ENCODE measurements at places on chromosomes 4 and X. TPM values are rescaled to one million over a fixed set of nuclear protein-coding genes. Genes with fewer than 3 reads are reported as not detected.

Gene NCAPG
- 48.8 TPM for total RNA-seq

GRCh38 chr4:105025263-105026017 lies 121.2 kb upstream of the TET2 start:
- H3K4me1 ChIP-seq, result no peaks in the 10 kb centered on the region
- H3K4me3 ChIP-seq, result no peak overlapping the region
- peak; percentile 40 for DNase-seq
- no peaks in the 10 kb centered on the region for H3K36me3 ChIP-seq
- no peak overlapping the region for H3K27ac ChIP-seq

DNA sequence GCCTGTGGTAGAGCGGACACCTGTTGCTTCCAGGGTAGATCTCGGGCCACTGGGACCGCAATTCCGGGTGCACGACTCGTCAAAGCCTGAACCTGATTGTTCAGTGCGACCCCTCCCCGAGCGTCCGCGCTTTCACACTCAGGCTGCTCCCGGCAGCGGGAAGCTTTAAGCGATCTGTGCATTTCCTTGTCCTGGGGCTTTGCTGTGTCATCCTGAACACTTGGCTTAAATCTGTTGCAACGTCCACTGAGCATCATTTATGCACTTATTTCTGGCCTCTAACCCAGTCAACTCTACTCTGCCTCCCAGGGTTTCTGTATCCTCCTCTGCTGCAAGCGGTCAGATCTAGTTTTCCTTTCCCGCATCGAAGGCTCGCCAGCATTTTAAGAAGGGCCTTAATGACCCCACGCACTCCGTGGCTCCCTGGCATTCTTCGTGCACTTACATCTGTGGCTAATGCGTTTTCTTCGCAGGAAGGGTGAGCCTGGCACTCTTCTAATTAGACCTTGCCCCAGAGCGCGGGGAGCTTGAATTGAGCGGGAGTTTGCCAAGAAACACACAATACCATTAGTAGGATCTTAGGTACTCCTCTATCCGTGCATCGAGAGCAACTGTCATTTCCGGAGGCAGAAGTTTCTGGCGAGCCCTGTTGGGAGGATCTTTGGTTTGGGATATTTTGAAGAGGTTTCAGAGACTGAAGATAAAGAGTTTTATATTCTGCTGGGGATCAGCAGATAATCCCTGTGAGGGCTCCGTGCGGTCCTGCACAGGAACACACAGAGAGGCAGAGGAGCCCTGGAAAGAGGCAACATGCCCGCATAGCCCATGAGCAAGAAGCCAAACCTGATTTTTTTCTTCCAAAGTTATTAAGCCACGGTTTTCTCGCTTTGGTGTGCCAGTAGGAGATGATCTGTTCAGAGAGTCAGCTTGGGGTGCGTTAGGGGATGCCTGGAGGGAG lies 654 bp upstream of the DDIT4L start:
- H3K4me3 ChIP-seq, result peak overlapping the region; percentile 87
- peak; percentile 36 for DNase-seq
- H3K27ac ChIP-seq, result no peak overlapping the region
- peaks cover 4% of the 10 kb centered on the region for H3K27me3 ChIP-seq
- H3K36me3 ChIP-seq, result no peaks in the 10 kb centered on the region

Gene KCTD8
- total RNA-seq, result 1.1 TPM

Gene RAB40A
- total RNA-seq, result not detected

- DNase-seq, result no peak
- H3K27ac ChIP-seq, result no peak overlapping the region
- H3K4me1 ChIP-seq, result no peaks in the 10 kb centered on the region
These were observed 772.9 kb upstream of the SLIT2 start for GRCh38 chr4:19478791-19479190.

- peak overlapping the region; percentile 68 for H3K4me3 ChIP-seq
- peaks cover 27% of the 10 kb centered on the region for H3K36me3 ChIP-seq
- H3K4me1 ChIP-seq, result peaks cover 10% of the 10 kb centered on the region
- H3K27ac ChIP-seq, result no peak overlapping the region
- H3K27me3 ChIP-seq, result no peaks in the 10 kb centered on the region
These were observed 48.6 kb downstream of the PDGFRA start for GRCh38 chr4:54277691-54278090.

Measured in H9 (cell line).